ENCODE measurements at places on chromosomes 12 and 14.

GRCh38 chr14:100654025-100654813 lies 67.0 kb upstream of the BEGAIN start:
- no peak for DNase-seq

DNA sequence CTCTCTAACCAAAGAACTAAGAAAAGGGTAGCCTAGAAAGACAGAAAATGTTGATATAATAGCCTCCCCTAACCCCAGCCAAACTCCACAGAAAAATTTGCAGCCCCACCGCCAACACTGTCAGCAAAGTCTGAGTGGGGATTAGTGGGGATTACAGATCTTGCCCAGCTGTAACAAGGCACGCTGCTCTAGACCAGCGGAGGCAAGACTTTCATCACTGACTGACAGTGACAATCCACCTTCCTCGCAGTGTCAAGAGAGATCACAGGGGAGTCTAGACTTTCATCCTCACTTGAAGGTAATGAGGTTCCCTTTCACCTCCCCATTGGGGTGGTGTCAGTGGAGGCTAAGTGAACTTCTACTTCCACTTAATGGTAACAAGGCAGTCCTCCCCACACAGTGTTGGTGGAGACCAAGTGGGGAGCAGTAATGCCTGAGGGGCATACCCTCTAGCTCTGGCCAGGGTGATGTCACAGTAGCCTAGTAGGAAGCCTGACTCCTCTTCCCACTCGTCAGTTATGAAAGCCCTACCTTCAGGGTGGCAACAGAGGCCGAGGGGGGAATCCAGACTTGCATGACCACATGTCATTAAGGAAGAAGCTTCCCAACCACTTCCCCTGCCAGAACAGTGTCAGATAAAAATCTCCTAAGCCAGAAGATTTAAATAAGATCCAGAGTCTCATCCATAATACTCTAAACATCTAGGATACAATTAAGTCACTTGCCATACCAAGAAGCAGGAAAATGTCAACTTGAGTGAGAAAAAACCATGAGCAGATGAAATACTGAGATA lies 91.7 kb upstream of the RASSF8 start:
- DNase-seq, result no peak

DNA sequence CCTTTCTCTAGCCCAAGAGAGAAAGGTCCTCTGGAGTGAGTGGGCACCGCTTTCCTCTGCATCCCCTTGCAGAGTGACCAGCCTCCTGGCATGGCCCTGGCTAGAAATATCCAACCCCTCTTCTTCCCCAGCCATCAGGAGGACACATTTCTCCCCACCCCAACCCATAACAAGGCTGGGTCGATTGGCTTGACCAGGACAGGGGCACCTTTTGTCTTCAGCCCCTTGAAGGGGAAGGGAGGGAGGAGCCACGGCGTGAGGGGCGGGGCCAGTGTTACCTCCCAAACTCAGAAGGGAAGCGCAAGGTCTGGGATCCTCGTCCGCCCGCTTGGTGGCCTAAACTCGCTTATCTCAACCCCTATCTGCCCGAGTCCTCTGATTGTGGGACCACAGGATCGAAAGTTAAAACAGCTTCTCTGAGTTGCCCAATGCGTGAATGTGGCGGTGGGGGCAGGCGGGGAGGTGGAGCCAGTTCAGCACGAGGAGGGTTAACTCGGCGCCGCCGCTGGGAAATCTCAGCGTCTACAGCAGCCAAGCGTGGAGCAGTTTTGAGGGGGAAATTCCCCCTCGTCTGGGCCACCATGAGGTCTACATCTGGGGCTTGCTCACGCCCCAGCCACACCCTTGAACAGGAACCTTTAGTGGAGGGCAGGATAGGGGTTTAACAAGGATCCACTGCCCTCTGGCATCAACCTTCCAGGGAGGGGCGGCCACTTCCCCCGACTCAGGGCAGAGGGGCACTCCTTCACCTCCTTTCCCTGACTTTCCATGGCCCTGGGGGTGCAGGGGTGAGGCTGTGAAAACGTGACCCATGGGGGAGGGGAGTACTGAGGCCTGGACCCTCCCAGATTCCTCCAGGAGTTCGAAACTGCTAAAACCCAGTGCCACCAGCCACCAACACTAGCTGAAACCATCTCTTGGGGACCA lies 795 bp downstream of the STAT6 start:
- peak; percentile 59 for DNase-seq

- no peak for DNase-seq
Observed at GRCh38 chr12:124323771-124324530, 29.1 kb downstream of the RFLNA start.

- DNase-seq, result no peak
Observed at GRCh38 chr12:66074561-66074960, 56.0 kb downstream of the LLPH start.

GRCh38 chr12:110927546-110927945 lies 7.2 kb upstream of the MYL2 start:
- no peak for DNase-seq

DNA sequence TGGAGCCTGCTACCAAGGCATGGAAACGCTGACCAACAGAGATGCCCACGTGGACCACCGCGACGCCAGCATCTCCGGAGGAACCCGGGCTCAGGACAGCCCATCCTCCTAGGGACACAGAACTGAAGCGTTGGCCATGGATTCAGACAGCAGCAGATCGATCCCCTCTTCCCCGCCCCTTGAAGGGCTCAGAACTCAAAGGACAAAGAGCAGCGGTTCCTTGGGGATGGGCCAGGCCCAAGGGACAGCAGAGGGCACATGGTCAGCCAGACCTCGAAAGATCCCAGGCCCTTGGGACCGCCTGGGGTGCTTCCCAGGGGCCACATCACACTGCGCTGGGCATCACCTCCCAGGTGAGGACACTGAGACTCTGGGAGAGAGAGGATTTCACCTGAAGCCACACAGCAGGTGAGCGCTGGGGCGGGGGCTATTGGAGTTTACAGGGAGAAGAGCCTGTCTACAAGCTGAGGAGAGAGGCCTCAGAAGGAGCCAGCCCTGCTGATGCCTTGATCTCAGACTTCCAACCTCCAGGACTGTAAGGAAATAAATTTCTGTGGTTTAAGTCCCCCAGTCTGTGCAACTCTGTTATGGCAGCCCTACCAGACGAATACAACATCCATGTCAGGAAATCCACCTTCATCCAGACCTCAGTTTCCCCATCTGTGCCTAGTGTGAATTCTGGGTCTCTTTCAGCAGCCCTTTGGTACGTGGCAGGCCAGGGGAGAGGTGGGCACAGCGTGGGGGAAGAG lies 49.4 kb downstream of the CCNK start:
- DNase-seq, result no peak

DNA sequence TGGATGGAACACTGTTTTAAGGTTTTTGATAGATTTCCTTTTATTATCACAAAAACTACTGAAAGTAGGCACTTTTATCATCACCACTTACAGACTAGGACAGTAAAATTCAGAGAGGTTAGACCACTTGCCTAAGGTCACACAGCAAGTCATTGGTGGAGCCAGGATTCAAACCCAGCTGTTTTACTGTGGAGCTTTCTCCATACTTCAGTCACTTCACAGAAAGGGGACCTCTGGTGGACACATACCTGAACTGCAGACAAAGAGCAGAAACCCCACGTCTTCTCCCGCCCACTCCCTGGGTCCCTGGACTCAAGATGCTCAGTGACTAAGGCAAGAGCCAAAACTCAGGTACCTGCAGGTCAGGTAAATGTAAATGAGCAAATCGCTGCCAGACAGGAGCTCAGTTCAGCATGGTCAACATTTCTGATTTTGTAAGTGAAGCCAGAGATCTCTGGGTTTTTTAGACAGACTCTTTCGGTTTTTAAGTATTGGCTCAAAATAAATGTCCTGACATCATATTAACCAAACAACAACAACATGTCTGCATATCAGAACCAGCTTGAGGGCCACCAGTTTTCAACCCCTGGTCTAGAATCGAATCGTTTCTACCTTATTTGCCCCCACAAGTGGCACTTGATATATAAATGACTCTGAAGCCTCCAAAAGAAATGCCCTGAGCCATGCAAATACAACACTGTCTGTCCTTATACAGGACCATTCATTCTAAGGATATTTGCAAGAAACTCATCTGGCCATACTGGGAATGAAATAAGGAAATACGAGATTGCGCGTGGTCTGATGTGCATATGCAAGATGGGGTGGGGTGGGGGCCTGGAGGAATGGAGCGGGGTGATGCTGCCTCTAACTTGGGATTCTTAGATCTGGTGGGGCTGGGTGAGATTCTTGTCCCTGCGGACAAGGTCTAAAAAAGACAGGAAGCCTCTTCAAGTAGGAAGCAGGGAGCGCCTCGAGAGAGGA lies 110.9 kb downstream of the KSR2 start:
- peak; percentile 58 for DNase-seq

DNA sequence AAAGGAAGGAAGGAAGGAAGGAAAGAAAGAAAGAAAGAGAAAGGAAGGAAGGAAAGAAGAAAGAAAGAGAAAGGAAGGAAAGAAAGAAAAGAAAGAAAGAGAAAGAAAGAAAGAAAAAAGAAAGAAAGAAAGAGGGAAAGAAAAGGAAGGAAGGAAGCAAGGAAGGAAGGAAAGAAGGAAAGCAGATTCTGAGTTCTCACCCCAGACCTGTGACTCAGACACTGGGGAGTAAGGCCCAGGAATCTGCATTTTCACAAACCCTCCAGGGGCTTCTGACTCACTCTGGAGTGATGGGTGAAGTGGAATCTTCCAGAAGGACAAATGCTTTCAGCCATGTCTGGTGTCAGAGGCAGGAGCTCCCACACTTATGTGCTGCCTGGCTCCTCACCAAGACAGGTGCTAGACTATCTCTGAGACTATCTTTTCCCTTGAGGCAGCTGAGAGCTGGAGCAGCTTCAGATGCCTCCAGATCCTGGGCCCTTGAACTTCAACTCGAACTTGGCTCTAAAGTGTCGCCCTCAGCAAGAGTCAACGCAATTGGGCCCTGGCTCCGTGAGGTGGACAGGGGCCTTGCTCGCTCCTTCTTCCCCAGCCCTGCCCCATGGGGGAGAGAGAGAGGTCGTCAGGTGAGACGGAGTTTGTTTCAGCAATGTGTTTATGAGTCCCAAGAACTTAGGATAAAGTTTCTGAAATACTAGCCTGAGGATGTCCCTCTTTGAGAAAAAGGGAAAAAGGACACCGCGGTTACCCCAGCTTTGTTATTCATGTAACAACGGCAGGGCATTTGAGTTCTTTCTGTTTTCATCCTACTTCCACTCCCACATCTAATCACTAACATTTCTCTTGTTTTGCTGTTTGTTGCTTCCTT lies 19.8 kb upstream of the SCARB1 start:
- no peak for DNase-seq

DNA sequence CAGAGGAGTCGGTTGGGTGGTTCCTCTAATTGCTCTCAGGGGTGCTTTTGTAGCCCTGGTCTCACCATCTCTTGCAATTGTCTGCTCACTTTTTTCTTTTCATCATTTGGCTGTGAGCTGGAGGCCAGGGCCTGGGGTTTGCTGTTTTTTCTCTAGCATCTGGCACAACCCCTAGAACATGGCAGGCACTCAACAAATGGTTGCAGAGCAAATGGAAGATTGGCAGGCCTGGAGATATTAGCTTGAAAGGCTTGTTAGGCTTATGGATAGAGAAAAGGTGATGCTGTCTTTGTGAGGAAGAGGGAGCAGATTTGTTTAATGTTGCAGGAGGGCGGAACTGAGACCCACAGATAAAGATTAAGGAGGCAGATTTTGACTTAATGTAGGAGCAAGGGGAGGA lies 47.0 kb downstream of the GALNT8 start:
- DNase-seq, result no peak

DNA sequence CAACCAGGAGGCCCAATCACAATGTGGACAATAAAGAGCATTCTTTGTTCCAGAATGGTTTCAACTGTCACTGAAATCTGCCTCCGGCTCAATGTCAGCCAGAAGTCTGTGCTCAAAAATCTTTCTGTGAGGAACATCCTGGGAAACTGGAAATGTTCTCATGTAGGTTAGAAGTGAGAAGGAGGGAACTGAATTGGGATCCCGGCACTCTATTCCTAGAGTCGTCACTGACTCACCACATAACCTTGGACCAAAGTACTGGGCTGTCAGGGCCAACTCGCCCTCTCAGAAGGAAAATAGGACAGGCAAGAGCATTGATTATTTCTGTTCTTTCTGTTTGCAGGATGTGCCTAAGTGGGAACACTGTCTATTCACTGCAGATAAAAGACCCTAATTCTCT lies 57.6 kb downstream of the PRKAB1 start:
- no peak for DNase-seq

DNA sequence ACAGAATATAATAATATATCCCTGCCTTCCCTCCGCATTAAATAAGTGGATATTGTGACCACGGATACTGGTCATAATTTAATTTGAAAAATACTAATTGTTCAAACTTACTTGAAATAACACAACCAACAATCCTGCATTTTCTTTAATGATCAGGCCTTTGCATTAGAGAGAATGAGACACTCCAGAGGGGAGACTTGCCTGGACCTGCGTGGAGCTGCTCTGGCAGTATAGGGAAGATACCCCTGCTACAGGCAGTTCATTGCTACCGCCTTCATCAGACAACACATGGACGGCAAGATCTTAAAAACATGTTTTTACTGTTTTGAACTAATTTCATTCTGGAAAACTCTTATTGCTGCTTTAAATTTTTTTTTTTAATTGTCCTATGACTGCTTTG lies 211.0 kb upstream of the FAR2 start:
- DNase-seq, result no peak

Measured in endothelial cell of umbilical vein (primary cell).